ENCODE measurements at places on chromosomes 3 and 15.

- DNase-seq = peak; percentile 19
Measured at GRCh38 chr3:33975463-33975862, 177.0 kb downstream of the PDCD6IP start.

DNA sequence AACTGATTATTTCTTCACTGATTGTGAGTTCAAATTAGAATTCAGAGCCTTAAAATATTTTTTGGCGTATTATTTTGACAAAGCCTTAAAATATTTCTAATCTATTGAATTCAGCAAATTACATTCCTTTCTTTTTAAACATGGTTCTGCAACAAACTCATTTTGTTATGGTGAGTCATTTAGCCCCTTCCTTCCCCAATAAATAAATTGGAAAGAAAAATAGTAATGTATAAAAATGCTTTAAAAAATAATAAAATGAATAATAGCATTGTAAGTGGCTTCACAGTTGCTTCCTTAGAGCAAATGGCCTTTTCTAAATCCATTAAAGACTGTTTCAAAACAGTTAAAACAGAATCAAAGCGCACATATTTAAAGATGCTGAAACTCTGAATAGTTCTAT, 12.1 kb downstream of the CSNK1G1 start:
- DNase-seq = peak; percentile 64

- DNase-seq = peak; percentile 2
Measured at GRCh38 chr3:141051443-141052200, 475 bp downstream of the SPSB4 start.

DNA sequence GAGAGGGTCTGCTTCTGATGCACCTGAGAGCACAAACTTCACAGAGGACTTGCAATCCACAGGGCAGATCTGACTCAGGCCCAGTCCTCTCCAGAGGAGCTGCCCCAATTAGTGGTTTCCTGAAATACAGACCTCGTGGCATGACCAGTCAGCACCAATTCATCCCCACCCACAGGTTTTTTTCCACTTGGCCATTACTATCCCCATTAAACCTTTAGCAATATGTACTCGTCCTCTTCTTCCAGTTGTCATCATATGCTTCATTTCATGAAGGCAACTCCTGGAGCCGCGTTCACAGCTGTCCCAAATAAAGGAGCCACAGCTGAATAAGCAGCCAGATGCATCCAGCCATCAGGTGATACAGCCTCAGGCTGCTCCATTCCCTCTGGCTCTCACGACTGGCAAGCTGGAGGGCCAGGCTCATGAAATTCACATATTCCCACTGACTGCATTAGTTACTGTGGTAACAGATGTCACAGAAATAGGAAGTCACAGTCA, 163.1 kb downstream of the FMN1 start:
- peak; percentile 75 for DNase-seq

GRCh38 chr15:50355980-50356379, 982 bp upstream of the GABPB1 start:
- DNase-seq = no peak

- DNase-seq = no peak
Measured at GRCh38 chr15:57924598-57924997, 140.9 kb downstream of the ALDH1A2 start.

DNA sequence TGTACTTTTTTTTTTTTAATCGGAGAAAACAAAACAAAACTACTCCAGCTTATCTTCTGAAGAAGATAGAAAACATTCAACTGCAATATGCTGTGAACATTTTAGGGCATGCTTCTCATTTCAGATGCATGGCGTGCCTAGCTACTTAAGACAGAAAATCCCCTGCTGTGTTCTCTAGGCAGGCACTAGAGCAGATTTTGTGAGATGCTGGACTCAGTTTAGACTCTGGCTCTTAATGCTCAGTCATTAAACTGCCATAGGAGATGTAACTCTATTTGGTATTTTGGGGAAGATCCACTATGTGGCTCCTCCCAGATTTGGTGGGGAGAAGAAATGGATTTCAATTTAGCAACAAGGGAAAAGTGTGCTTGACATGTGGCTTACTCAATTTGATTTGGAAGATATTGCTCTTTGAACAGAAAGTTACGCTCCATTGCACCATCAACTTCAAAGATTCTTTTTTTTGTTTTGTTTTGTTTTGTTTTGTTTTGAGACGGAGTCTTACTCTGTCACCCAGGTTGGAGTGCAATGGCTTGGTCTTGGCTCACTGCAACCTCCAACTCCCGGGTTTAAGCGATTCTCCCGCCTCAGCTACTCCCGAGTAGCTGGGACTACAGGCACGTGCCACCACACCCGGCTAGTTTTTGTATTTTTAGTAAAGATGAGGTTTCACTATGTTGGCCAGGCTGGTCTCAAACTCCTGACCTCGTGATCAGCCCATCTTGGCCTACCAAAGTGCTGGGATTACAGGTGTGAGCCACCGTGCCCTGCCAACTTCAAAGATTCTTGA, 62.0 kb upstream of the LEKR1 start:
- DNase-seq = no peak

All from IMR-90 (cell line).